Glutamatergic neuron (in vitro differentiated cells): ENCODE measurements at places on chromosomes 7 and 10.

DNA sequence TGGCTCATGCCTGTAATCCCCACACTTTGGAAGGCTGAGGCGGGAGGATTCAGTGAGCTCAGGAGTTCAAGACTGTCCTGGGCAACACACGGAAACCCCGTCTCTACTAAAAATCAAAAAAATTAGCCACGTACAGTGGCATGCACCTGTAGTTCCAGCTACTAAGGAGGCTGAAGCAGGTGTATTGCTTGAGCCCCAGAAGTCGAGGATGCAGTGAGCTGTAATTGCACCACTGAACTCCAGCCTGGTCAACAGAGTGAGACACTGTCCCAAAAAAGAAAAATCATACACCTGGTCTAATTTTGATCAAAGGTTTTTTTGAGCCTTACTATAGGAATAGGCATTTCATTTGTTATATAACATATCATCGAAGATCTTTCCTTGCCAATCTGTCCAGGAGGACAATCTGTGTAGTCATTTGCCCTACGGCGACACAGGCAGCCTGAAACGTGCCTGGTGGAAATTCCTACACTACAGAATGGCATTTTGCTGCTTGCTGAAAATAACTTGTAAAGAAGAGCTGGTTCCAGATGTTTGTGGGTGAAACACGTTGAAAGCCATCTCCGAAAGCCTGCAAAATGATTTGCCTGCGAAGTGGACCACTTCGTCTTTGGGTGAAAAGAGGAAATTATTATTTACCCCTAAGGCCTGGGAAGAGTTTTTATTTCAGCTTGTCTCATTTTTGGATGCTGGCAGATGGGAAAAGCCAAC is 31.3 kb upstream of the GDI2 start:
- DNase-seq = no peak

DNA sequence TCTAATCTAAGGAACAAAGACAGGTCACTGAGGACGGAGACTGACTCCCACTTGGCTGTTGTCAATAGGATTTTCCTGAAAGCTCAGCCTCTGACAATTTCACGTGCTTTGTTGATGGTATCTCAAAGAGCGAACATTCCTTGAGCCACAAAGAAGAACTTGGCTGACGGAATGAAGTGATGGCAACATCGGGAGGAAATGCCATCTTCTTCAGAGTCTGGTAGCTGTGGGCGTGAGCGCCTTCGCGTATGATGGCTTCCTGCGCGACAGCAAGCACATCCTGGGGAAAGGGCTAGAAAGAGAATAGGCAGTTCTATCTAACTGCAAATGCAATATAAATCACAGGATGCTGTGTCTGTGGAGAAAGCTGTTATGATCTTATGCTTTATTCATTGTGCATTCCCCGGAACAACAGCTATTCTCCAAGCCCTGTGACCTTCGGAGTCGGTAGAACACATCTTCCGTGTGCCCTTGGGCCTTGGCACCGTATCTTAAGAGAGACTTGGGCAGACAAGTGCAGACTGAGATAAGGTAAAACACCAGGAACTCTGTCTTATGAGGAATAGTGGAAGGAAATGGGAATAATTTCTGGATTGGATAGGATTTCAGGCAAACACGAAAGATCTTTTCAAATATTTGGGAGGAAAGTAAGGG is 19.6 kb upstream of the GTPBP4 start:
- DNase-seq = no peak

DNA sequence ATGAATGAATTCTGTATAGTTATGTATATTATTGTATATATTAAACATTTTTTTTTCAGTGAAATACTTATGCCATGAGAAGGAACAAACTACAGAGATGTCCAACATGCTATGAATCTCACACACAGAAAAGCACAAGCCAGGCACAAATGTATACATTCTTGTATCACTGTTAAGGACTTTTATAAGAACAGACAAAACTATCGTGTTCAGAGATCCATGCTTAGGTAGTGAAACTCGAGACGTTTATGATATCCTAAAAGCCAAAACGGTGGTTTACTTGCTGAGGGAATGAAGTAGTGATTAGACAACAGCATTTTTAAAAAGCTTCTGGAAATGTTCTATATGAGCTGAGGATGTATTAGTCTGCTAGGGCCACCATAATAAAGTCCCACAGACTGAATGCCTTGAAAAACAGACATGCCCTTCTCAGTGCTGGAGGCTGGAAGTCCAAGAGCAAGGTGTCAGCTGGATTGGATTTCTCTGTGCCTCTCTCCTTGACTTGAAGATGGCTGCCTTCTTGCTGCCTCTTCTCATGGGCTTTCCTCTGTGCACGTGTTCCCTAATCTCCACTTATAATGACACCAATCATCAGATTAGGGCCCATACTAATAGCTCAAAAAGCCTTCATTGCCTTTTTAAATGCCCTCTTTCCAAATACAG is 4.3 kb downstream of the MKI67 start:
- no peak for DNase-seq

- no peak for DNase-seq
These were observed 2.3 kb downstream of the ZC3HAV1L start for GRCh38 chr7:139033346-139034114.

DNA sequence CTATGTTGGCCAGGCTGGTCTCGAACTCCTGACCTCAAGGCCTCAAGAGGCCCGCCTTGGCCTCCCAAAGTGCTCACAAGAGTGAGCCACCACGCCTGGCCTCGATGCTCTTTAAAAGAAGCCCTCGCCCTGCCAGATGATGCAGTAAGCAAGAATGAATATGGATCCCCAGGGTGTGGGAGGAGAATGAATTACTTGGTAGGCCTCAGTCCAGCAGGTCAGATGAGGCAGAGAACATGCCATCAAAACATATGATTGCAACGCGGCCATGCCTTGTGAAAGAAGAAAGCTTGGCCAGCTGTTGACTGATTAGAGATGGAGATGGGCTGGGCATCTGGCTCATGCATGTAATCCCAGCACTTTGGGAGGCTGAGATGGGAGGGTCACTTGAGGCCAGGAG is 68.7 kb downstream of the CAMK1D start:
- no peak for DNase-seq

GRCh38 chr7:6571160-6571779 is 6.0 kb upstream of the ZDHHC4 start:
- no peak for DNase-seq

- no peak for DNase-seq
These were observed 343.9 kb upstream of the ZMIZ1 start for GRCh38 chr10:78724846-78725245.

DNA sequence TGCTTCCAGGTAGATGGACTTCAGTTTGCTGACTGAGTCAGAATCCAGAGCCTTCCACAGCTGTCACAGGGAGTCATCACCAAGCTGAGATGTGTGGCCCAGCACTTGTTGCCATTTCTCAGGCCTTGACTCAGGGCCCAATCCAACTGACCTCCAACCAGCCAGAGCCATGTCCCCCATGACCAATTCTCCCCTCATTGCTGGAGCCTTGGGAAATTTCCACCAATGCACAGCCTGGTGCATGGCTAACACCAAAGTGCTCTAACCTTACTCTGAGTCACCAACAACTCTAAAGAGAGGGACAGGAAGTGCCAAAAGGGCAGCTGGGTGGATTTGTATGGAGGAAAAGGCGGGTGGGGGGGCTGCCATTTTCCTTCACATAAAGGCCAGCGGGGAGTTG is 13.4 kb upstream of the GLI3 start:
- DNase-seq = no peak

DNA sequence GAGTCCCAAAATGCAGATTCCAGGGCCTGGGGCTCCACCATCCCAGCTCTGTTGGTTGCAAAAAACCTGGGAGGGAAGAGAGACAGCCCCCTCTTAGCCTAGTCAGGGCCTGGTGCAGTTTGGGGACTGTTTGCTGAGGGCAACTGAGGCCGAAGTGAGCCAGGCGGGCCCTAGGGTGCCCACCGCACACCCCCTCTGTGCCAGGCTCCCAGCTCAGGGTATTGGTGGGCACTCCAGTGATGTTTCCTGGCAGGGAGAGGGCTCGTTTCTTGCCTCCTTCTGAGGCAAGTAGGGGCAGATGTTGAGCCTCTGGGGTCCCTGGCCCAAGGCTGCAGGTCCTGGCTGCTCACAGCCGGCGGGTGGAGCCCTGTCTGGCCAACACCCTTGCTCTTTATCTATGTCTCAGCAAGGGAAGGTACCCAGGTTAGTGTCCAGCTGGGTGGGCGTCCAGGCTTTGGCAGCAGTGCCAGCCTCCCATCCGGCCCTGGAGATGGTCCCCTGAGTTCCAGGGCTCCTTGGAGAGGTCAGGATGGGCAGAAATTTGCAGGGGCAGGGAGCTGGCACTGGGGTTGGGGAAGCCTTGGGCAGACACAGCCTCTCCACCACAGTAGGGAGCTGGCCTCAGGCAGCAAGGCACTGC is 37.8 kb downstream of the KCTD7 start:
- no peak for DNase-seq

GRCh38 chr10:78551184-78552005 is 517.4 kb upstream of the ZMIZ1 start:
- DNase-seq = no peak

- DNase-seq = no peak
These were observed 20.5 kb downstream of the PON3 start for GRCh38 chr7:95375591-95376257.

GRCh38 chr10:60208676-60209269 is 180.9 kb downstream of the ANK3 start:
- DNase-seq = no peak

DNA sequence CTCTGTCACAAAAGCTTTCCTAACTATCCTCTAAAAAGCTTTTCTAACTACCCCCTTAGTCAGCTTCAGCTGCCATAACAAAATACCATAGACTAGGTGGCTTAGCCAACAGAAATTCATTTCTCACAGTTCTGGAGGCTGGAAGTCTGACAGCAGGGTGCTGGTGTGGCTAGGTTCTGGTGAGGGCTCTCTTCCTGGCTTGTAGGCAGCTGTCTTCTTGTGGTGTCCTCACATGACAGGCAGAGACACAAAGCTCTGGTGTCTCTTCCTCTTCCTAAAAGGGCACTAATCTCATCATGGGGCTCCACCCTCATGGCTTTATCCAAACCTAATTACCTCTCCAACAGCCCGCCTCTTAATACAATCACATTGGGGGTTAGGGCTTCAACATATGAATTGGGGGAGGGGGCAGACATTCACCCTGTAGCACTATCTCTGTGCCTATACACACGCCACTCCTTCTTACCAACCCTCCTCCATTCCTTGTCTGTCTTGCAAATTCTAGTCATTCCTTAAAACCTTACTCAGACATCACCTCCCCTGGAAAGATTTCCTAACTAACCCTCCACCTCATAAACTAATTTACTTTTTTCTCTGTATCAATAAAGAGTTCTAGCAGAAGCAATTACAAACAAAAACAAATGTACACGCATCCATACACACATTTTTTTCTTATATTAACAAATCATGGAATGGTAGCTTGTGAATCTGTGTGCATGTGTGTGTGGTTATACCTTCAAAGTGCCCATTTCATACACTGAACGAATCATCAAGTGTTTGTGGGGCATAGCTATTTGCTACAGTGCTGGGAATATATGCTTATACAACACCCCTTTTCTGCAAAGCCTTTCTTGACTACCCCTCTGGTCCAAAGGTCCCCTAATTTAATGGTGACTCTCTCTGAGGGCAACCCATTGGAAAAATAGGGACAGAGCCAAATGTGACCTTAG is 26.4 kb downstream of the RHOBTB1 start:
- DNase-seq = no peak

DNA sequence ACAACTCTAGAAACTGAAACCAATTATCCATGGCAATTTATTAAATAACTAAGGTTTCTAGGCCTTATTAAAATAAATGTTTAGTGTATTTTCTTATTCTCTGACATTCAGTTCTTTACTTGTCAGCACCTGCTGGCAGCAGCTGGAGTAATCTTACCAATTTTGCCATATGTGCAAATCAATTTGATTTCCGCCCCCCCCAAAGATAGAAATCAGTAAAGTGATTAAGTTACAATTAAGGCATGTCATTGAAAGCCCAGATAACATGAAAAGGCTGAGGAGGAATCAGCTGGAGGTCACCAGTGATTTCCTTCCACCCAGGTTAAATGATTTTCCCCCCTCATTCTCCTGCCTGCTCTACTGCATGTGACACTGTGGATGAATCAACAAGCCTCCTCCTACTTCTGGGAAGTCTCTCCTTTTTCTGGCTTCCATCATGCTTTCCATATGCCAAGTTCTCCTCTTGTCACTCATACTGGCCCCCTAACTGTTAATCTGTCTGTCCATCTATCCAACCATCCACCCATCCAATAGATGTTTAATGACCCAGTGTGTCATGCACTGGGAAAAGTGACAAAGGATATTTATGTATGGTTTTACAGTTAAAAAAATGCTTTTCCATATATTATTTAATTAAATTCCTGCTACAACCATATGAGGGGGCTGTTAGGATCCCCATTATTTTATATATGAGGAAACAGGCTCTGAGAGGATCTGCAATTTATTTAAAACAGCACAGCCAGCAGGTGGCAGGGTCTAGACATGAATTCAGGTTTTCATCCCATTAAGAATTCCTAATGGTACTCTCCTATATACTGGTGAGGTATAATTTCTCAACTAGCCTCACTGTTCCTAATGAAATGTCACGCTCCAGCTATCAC is 116.5 kb downstream of the ATXN7L1 start:
- peak; percentile 51 for DNase-seq

GRCh38 chr7:23105086-23105643 is 420 bp upstream of the KLHL7 start:
- DNase-seq = no peak

DNA sequence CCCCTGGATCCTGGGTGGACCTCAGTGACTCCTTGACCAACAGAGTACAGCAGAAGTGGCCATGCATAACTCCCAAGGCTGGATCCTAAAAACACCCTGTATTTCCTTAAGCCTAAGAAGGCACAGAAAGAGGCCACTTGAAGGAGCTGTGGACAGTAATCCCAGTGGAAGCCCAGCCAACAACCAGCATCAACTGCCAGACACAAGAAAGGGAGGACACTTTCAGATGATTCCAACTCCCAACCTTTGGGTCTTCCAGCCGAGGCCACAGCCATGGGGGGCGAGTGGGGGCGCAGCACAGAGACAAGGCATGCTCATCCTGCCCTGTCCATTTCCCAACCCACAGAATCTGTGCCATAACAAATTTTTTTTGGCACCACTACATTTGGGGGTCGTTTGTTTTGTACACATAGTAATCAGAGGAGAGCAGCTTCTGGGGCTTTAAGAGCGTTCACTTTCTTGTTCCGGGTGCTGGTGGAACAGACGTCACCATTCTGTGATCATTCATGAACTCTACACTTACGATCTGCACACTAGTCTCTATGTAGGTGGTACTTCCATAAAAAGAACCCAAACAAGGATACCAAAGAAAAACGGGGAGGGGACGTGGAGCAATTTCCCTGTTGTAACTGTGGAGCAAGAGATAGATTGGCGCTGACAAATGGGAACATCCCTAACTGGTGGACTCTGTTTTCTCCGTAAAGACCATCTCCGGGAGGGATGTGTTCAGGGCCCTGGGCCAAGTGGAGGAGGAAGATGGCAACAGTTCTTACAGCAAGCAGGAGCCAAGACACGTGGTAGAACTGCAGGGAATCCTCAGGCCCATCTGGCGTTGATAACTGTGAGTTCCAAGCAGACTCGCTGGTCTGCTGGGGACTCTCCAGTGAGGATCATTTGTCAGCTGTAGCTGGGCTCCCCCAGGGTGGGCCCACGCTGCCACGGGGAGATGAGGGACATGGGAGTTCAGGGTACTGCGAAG is 6.0 kb upstream of the SLC29A3 start:
- DNase-seq = no peak

GRCh38 chr10:88039496-88040200 is 176.2 kb downstream of the PTEN start:
- DNase-seq = no peak
